ENCODE measurements at places on chromosomes 2 and 18.

- no peak for DNase-seq
Measured at GRCh38 chr18:58113337-58113736, 69.3 kb downstream of the NEDD4L start.

GRCh38 chr18:6221602-6222014 lies 193.1 kb downstream of the L3MBTL4 start:
- DNase-seq: no peak

DNA sequence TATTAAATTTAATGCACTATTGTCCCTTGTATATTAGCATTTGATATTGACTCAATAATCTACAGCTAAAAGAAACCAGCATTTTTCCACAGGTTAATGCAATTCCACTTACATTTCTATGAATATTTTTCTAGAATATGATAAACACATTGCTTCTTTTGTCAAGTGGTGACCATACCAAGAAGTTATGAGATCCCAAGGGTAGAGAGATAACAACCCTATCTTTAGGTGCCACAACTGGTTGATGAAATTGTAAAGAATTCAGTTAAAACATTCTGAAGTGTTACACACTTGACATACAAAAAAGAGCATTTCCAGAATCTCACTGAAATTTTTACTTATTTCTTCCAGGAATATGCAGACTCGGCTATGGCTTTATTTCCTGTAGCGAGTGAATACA lies 56.0 kb downstream of the ABCG8 start:
- DNase-seq: no peak

DNA sequence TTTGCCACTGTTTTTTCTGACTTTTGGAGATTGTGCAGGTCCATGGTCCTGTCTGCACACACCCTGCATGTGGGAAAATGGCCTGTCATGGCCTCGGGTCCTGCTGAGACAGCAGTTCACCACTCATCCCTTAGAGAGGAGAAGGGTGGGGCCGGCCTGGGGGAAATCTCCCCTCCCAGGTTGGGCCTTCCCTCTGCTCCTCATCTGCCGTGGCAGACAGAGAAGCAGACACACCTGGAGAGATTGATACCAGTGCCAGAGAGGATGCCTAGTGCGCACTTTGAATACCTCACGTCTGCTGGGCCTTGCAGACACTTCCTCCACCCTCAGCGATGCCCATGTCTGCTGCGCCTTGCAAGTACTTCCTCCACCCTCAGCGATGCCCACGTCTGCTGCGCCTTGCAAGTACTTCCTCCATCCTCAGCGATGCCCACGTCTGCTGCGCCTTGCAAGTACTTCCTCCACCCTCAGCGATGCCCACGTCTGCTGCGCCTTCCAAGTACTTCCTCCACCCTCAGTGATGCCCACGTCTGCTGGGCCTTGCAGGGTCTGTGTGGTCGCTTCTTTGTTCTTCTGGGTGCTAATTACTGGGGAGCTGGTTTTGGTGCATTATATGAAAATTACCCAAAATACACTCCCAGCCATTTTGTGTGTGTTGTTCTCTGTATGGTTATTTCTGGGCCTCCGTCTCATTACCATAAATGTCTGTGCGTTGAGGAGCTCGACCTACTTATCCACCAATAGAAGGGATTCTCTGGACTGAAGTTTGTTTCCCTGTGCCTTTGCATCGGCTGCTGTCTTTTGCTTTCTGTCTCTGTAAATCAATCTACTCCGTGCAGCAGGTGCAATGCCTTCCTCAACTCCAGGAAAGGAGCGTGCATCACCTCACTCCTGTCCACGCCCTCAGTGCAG lies 186.9 kb upstream of the PXDN start:
- no peak for DNase-seq

- DNase-seq: no peak
Measured at GRCh38 chr2:157932480-157933159, 56.5 kb upstream of the ACVR1 start.

- no peak for DNase-seq
Measured at GRCh38 chr2:69152847-69153583, 140.0 kb downstream of the ANTXR1 start.

DNA sequence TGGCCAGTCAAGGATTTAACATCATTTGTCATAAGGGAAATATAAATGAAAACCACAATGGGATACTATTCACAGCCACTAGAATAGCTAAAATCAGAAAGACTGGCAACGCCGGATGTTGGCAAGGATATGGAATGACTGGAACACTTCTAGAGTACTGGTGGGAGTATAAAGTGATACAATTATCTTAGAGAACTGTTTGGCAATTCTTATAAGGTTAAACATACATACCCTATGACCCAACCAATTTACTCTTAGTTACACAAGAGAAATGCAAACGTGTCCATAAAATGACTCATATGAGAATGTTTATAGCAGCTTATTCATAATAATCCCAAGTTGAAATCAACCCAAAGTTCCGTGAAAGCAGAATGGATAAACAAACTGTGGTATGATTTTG lies 35.1 kb downstream of the MAPK4 start:
- DNase-seq: no peak

DNA sequence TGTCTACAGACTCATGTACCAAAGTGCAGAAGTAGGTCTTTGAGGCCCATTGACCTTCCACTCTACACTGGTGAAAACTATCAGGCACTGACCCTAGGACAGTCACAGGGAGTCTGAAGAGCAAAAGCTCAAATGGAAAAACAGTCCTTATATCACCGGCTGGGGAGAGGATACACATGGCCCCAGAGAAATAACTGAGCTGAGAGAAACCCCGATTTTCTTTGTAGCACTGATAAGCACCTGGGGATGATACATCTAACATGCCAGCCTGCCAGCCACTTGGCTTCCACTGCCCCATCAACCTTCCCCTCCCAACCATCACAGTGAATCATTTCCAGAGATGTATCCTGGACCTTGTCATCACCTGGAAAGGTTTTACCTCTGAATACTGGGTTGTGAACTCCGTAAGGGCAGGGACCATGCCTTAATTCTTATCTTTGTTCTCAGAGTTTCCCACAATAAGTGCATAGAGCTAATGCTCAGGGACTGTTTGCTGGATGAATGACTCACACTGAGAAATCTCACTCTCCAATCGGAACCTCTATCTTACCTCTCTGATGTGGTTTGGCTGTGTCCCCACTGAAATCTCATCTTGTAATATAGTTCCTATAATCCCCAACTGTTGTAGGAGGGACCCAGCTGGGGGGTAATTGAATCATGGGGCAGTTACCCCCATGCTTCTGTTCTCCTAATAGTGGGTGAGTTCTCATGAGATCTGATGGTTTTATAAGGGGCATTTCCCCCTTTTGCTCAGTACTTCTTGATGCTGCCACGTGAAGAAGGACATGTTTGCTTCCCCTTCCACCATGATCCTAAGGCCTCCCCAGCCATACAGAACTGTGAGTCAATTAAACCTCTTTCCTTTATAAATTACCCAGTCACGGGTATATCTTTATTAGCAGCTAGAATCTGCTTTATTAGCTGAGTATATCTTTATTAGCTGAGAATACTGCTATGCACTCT lies 37.1 kb downstream of the EVA1A start:
- no peak for DNase-seq

- DNase-seq: no peak
Measured at GRCh38 chr2:181268174-181268867, 188.9 kb upstream of the ITGA4 start.

DNA sequence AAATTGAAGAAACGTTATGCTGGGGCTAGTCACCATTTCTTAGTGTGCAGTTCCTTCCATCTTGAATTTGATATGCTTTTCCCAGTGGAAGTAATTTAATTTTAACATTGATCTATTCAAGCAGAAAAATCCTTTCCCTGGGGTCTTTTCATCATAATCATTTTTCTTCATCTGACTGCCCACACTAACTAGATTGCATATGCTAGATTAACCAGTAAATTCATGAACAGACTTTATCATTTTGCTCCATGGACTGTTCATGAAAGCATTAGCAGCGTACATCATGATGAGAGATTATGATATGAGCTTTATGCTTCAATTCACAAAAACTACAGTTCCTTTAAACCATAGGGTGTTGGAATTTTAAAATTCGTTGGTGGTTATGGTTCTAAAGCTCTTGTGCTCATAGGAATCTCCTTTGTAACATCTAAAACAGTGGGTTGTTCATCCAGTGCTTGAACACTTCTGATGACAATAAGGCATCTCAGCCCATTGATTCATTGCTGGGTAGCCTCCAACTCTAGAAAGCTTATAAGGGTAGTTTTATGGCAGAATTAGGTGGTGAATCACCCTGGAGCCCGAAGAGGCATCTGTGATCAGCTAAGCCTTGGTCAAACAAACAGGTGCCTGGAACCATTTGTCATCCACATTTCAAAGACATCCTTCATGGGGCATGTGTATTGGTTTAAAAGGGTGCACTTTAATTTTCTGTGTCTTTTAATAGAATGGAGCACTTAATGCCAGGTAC lies 77.2 kb upstream of the NDUFV2 start:
- no peak for DNase-seq

DNA sequence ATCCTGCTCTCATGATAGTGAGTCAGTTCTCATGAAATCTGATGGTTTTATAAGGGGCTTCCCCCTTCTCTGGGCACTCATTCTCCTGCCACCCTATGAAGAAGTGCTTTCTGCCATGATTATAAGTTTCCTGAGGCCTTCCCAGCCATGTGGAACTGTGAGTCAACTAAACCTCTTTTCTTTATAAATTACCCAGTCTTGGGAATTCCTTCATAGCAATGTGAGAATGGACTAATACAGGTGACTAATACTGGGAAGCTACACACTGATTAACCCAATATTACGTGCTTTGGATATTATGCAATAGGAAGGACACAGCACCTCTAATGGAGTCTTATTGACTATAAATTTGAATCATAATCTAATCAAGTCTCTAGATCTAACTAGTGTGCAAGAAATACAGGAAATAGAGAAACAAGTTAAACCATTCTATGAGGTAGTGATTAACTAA lies 107.2 kb upstream of the ETAA1 start:
- no peak for DNase-seq

GRCh38 chr2:5007596-5007995 lies 684.6 kb upstream of the SOX11 start:
- DNase-seq: no peak

GRCh38 chr2:177733-178132 lies 86.1 kb downstream of the SH3YL1 start:
- DNase-seq: no peak

DNA sequence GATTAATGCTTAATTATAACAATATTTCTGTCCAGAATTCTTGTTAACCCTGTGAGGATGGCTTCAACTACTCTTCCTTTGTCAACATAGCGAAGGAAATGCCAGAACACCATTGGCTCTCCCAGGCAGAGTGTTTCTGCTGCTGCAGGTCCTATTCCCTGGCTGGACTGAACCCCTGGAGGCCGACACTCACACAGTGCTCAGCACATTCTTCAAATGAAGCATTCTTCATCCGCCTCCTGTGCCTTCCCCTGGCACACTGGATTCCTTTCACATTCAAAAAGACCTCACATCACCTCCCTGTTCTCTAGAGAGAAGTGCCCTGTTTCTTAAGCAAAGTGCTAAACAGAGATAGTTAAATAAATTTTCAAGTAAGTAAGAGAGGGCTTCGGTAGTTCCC lies 187.3 kb upstream of the MSH6 start:
- no peak for DNase-seq

- DNase-seq: no peak
Measured at GRCh38 chr18:57004366-57005121, 142.3 kb upstream of the BOD1L2 start.

DNA sequence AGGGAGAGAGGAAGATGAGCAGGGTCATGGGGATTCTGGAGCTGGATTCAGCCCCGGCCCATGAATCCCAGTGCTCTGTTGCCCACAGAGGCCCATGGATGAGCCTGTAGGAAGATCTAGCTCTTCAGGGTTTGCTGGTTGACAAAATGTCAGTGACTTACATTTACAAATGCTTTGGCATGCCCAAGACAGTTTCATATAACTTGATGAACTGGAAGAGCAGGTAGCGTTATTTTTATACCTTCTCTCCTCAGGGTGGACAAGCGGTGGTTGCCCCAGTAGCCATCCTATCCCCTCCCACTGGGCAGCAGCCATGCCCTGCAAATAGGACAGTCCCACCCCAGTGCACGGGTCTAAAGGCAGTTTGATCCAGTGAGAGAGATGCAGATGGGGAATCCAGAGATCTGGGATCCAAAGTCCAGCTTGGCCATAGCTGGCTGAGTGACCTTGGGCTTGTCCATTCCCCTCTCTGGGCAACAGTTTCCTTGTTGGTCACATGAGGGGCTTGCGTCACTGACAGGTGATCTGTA lies 21.5 kb upstream of the KCNK3 start:
- DNase-seq: no peak

DNA sequence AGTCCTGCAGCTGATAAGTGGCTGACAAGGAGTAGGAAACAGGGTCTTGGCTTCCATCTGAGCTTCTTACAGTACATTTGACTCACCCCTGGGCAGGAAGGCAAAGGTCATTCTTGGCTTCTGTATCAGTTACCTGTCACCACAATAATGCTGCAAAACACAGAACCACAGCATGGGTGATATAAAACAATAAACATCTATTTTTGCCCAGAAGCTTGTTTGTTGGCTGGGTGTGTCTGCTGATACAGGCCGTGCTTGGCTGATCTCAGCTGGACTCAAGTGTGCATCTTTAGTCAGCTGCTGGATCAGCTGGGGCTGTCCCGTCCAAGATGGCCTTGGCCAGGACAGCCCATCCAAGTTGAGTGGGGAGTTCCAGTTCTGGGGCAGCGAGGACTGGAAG lies 34.7 kb downstream of the ONECUT2 start:
- no peak for DNase-seq

DNA sequence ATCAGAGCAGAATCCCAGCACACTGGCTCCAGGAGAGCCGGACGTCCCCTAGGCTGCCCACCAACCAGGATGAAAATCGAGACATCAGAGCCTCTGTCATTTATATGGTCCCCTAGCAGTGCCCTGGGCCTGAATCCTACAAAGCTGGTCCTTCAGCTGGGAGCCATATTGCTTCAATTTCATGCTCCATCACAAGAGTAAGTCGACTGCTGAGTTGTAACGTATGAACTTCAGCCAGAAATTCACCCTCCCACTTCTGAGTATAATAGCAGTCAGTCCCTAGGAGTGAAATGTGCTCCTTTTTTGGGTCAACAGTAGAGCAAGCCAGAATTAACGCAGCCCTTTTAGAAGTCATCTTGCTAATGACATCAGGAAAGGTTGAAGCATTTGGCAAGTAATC lies 126.4 kb downstream of the CCBE1 start:
- no peak for DNase-seq

DNA sequence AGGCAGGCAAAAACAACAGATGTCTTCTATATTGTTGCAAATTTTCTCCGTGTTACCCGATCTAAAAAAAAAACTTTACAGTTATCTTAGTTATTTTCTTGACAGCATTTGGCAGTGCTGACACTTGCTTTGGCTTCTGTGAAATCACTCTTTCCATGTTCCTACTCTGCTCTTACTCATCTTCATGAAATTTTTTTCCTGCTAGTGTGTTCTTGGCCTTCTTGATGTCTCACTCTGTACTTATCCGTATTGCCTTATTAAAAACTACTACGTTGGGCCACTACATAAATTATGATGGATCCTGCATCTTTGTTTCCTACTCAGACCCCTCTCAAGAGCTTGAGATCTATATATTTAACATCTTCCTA lies 134.4 kb downstream of the IKZF2 start:
- no peak for DNase-seq

DNA sequence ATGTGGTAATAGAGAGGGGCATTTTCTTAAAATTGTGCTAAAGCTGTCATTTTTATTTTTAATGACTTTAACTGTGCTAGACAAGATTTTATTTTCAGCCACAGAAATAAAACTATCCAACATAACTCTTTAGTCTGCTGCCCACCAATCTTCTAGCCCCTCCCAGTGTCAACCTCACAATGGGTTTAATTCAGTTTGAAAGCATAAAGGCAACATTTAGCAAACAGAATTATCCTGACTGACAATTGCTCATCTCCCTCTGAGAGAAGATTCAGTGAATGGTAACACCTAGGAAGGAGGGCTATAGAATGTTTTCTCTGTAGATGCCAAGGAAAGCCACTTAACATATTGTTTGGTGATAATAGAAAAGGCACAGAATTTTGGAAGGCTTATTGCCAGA lies 5.2 kb downstream of the ERMN start:
- DNase-seq: no peak

Measured in stimulated activated CD4-positive, alpha-beta T cell treated with anti-CD3 and anti-CD28 coated beads, Interleukin-2, amount 100 ng/mL, for 24 hours (primary cell).